Activated CD8-positive, alpha-beta memory T cell treated with anti-CD3 and anti-CD28 coated beads for 1 hour (primary cell): ENCODE measurements at places on chromosomes 2 and 18.

DNA sequence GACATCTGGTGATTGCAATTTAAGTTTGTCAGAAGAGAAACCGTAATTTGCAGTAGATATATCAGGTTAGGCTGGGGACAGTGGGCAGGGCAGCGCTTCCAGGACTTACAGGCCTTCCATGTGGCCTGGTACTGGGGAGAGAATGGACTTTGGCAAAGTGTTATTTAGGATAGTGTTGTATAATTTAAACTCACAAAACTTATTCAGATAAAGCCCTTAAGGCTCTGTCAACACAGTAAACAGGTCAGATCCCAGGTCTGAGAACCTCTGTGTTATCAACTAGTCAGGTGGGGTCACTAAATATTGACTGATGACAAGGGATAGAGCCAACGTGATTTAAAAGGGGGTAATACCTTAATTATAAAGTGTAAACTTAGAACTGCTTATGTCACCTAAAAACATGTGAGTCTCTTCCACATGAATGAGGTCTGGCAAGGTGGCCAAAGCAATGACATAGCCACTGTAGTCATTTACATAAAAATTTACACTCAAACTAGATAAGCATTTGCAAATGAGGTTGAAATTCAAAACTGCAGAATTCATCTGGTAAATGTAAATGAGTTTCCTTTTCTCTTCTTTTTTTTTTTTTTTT, 80.2 kb upstream of the DNMT3A start:
- DNase-seq = no peak

DNA sequence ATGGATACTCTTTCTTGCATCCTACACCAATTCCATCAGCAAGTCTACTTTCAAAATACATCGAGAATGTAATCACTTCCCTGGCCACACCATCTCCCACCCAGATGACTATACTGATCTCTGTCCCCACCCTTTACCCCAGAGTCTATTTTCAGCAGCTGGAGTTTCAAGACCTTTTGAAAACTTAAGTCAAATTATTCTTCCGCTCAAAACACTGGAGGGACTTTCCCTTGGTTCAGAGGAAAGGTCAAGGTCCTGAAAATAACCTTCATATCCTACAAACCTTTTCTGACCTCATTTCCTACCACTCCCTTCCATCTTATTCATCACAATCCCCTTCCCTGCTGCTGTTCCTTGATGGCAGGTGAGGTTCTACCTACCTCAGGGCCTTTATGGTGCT, 58.8 kb upstream of the LYPD6 start:
- DNase-seq = no peak

DNA sequence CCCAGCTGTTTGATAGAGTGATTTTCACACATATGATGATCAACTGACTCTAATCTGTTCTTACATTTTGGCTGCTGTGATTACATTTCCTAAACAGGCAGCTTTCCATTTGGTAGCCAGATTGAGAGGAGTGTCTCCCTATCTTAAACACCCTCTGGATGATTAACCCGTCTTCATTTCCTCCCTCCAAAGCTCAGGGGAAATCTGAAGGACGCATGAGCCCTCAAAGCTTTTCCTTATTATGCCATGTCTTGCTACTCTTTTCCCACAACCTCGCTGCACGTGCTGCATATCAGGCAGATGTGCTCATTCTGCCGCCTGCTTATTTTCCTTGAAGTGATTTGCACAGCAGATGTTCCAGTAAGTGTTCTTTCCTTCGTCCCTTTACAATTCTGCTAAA, 837.4 kb downstream of the LRRTM4 start:
- DNase-seq = no peak

- no peak for DNase-seq
These were observed 374.8 kb upstream of the TRIB2 start for GRCh38 chr2:12341920-12342319.

DNA sequence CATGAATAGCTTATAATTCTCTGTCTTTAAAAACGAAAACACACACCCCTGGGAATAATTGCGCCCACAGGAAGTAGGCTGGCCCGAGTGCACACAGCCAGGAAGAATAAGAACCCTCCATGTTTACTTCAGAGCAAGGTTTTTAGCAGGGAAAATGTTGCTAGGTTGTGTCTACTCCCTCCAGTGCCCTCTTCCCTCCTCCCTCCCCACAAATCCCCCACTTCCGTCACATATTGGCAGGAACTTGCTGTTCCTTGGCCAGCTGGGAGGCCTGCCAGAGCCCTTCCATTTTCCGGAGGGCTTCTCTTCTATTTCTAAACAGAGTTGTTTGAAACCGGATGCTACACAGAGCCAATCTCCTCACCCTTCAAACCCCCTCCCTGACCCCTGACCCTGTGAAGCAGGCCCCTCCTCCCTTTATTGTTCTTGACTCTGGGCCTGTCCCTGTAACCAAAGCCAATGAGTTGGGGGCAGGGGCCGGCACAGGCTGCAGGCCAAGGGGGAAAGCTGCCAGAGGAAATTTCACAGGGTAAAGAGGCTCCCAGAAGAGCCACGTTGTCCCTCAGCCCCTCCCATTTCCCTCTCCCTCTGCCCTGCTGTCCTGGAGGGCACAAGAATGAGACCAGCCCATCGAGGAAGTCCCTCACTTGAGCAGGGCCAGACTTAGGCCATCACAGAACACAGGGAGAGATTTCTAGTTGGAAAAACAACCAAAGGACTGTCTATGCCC, 49.8 kb upstream of the LGALSL start:
- no peak for DNase-seq

DNA sequence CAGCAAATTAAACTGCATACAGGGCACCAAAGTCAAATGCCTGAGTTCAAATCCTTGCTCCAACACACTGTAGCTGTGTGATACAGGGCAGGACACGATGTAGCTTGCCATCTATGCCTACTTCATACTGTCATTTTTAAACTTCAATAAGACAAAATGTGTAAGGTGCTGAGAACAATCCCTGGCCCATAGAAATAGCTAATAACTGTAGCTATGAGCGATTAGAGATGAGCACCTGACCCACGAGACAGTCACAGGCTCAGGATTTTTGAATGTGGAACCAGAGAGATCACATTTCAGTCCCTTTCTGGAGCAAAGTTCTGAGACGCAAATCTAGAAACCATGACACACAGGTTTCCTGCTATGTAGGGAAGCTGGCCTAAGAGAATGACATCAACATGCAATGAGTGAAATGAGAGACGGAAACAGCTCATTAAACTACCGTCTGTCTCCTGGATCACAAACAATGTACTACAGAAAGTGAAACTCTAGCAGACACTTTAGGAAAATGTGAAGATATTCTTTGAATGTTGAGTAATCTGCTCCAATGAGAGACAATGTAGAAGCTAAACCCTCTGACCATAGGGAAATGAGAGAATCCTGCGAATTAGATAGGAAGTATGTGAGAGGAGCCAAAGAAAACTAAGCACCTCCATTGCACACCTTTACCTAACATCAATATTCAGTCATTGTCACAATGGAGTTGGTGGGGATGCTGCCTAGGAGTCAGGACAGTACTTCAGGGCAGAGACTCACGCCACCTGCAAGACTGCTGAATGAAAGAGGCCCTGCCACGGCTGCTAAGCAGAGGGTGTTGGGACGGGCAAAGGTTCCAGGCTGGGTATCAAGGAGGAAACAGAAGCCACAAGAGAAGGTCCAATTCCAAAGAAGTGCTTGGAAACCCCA, 25.5 kb downstream of the B4GALT6 start:
- no peak for DNase-seq

DNA sequence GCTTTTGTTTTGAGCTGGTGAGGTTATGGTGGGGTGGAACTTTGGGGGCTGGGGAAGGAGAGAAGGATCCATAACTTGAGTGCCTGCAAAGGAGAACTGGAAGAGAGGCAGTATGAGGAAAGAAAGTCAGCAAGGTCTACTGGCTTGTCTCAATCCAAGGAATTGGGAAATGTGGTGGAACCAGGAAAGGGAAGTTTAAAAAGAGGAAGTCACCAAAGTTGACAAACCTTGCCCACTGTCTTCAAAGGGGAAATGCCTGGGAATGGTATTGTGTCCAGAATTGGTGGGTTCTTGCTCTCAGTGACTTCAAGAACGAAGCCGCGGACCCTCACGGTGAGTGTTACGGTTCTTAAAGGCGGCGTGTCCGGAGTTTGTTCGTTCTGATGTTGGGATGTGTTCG, 304.1 kb upstream of the FAM98A start:
- DNase-seq = no peak

- peak; percentile 96 for DNase-seq
These were observed at the start of the genes CPSF3 and ITGB1BP1 for GRCh38 chr2:9423100-9423921. Gene CPSF3, plus strand, starts transcription at chr2:9423654. Its CDS starts 120 bp downstream, at chr2:9423774. Gene ITGB1BP1, minus strand, starts transcription at chr2:9423528. Its CDS starts 4,831 bp downstream, at chr2:9418697.

GRCh38 chr2:186576614-186577013, 13.2 kb upstream of the ITGAV start:
- DNase-seq = no peak

- DNase-seq = no peak
These were observed 183.7 kb downstream of the GFPT1 start for GRCh38 chr2:69203166-69203985.

DNA sequence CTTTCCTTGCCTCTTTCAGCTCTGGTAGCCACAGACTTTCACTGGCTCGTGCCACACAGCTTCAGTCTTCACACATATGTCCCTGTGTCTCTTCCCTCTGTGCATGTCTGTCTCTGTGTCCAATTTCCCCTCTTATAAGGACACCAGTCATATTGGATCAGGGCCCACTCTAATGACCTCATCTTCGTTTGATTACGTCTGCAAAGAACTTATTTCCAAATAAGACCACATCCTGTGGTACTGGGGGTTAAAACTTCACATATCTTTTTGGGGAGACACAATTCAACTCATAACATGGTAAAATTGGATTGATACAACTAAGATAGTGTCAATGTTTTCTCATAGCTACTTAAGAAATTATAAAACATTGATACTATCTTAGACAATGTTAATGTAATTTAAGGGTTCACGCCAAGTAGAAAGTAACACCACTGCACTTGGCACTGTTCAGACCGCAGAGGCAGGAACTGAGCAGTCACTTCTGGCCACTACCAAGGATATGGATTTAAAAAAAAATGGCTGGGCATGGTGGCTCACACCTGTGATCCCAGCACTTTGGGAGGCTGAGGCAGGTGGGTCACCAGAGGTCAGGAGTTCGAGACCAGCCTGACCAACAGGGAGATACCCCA, 119.6 kb upstream of the EPAS1 start:
- DNase-seq = no peak
